ENCODE measurements at places on chromosomes 4 and X.

DNA sequence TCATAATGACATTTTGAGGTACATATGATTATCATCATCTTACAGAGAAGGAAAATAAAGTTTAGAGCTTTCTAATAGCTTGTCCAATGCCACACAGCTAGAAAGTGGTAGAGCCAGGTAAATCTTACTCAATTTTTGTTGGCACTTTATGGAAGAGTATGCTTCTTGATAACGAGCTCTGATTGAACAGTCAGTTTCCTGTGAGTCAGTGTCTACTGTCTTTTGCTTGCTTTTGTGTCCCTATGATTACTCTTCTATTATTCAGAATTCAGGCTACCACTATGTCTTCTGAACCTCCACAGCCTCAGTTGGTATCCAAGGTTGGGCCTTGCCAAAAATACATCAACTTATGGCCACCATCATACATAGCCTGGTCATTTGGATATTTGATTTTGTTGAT lies 2.6 kb downstream of the FAAH2 start:
- DNase-seq: no peak

DNA sequence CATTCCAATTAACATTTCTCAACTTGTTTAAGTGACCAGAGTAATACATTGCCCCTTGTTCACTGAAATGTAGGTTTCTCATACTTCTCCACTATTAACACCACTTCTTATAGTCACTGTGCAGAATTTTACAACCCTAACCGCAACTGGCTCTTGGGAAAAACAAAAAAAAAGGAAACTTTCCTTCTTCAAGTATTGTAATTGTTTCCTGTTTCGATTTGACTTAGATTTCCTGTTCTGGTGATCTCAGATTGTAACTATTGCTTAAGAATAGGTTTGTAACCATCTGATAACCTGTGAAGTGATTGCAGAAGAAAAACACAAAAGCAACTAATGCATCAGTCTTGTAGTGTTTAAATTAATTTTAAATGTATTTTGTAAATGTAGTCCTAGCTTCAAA lies 594.7 kb upstream of the GALNT7 start:
- no peak for DNase-seq

GRCh38 chr4:7124689-7125442 lies 57.0 kb upstream of the GRPEL1 start:
- peak; percentile 80 for DNase-seq

- DNase-seq: no peak
These were observed 185.1 kb downstream of the ADGRL3 start for GRCh38 chr4:61385256-61385655.

DNA sequence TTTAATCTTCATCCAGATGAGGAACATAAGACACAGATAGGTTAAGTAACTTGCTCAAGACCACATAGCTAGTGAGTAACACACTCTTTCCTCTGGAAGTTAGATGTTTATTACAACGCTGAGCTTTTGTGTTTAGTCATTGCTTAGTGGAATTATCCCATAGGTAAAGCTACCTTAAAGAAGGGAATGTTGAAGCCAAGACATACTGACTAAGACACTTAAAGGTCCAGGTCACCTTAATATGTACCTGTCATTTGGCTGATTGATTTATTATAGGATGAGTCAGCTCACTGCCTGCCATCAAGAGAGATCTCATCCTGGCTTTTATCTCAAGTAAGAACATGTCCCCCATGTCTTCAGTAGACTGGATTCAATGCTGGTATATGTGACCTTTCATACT lies 53.4 kb downstream of the KDR start:
- no peak for DNase-seq

- DNase-seq: no peak
These were observed 2.5 kb downstream of the AADAT start for GRCh38 chr4:170087163-170087700.

GRCh38 chrX:1249101-1249887 lies 19.3 kb upstream of the CSF2RA start:
- DNase-seq: no peak

DNA sequence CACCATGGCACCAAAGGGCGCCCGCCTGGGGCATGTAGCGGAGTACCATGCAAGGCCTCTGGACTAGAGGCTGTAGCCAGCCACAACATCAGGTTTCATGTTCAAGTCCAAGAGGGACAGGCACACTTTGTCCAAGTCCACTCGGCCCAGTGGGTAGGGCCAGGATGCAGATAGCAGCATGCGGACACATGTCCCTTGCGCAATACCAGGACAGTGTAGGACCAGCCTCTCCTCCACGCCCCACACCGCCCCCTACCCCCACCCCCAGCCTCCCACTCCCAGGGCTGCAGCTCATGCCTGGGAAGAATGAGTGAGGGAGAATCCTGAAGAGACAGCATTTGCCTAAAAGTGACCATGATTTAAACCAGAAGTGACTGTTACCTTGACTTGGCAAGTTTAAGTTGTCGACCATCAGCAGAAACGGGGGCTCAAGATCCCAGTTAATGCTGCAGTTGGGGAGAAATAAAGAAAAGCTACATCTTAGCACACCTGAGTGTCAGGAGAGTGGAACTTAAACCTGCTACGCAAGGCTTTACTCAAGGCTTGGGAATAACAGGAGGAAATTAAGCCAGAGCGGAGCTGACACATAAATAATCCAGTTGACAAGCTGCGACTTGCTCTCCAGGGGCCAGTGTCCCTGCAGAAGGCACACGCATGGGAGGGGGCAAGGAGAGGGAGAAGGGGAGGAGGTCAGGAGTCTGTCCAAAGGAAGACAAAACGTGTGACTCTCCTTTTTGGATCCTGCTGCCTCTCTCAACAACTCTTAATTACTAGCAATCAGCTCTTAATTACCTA lies 221.7 kb downstream of the BCOR start:
- DNase-seq: no peak

GRCh38 chr4:186061921-186062320 lies 7.0 kb upstream of the TLR3 start:
- no peak for DNase-seq

- no peak for DNase-seq
These were observed 187.9 kb downstream of the MAB21L2 start for GRCh38 chr4:150769845-150770244.

GRCh38 chr4:165922747-165923146 lies 49.7 kb downstream of the TLL1 start:
- no peak for DNase-seq

- DNase-seq: no peak
These were observed 82.7 kb downstream of the ANXA5 start for GRCh38 chr4:121614101-121614500.

- DNase-seq: no peak
These were observed 42.5 kb upstream of the ANXA3 start for GRCh38 chr4:78509043-78509442.

DNA sequence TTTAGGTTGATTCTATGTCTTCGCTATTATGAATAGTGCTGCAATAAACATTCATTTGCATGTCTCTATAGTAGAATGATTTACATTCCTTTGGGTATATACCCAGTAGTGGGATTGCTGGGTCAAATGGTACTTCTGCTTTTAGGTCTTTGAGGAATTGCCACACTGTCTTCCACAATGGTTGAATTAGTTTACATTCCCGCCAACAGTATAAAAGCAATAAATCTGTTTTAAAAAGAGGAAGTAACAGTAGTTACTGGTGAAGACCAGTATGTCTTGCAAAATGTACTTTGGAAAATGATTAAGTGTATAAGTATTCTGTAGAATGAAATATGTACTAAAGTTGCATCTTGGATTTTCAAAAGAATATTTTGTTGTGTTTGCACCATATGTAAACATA lies 77.3 kb downstream of the SHROOM4 start:
- no peak for DNase-seq

DNA sequence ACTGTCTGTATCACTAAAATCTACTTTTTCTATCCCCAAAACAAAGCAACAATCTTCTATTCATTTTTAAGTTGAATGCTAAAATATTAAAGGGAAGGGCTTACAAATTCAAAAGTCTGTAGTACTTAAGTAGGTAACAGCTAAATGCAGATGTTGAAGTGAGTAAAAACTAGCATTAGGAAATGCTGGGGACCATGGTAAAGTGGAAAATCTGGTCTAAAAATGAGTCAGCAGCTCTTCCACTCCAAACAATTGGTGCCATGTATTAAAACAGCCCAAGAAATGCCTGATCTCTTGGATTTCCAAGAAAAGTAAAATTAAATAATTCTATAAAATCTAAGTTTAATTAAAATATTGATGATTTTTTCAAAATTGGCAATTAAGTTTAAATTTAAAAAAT lies 73.3 kb upstream of the PPP3CA start:
- DNase-seq: no peak

DNA sequence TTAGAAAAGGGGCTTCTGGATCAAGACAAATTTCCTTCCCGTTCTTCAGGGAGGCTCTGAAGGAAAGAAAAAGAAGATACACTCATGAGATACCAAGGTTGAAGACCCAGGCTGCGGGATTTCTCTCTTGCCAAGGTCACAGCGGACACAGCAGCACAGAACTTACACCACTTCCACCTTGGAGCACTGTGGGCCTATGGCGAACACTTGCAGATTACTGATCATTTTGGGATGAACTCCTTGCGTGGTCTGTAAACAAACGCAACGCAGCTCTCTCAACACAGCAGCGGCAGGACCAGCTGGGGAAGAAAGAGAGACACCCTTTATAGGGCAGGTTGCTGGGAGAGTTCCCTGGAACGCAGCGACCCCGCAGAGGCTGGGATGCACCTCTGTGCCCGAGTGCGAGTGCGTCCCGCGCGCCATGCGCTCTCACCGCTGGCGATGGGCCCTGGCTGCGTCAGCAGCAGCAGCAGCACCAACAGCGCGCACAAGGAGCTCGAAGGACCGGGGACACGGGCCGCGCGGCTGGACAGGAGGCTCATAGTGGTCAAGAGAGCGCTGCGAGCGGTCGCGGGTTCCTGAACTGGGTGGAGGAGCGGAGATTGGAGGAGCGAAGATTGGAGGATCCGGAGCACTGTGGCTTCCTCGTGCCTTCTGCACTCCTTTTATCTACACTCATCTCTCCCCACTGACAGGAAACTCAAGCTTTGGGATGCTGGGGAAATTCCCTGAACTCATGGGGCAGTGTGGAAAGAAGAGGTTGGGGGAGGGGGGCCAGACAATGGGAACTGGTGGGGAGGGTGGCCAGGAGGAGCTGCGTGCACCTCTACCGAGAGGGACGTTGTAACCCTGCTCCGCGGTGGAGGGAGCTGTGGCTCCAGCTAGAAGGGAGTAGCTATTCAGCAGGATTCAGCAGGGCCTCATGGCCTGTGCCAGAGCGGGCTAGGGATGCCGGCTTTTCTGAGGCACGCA lies at the start of gene CXCL5:
TSS of gene CXCL5 (minus strand) at position 638 of the 972 bp plus-strand sequence. CDS start at position 542, 96 bp downstream.
- DNase-seq: no peak

DNA sequence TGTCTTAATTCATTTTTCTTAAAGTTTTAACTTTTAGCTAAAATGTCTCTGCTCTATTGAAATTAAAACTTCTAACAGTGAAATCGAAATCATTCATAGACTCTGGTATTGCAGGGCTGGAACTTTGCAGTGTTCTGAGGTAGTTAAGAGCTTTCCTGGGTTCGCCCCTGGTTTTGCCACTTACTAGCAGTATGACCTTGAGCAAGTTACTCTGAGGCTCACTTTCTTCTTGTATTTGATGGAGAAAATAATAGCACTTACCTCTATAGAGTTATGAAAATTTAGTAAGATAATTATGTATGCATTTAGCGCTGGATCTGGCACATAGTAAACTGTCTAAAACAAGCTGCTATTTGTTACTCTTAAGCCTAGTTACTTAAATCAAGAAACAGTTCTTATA lies 1.7 kb downstream of the SLAIN2 start:
- no peak for DNase-seq
